ENCODE measurements at places on chromosomes 1 and 21.

- no peak for DNase-seq
These were observed 53.8 kb downstream of the LYPLAL1 start for GRCh38 chr1:219227360-219228057.

DNA sequence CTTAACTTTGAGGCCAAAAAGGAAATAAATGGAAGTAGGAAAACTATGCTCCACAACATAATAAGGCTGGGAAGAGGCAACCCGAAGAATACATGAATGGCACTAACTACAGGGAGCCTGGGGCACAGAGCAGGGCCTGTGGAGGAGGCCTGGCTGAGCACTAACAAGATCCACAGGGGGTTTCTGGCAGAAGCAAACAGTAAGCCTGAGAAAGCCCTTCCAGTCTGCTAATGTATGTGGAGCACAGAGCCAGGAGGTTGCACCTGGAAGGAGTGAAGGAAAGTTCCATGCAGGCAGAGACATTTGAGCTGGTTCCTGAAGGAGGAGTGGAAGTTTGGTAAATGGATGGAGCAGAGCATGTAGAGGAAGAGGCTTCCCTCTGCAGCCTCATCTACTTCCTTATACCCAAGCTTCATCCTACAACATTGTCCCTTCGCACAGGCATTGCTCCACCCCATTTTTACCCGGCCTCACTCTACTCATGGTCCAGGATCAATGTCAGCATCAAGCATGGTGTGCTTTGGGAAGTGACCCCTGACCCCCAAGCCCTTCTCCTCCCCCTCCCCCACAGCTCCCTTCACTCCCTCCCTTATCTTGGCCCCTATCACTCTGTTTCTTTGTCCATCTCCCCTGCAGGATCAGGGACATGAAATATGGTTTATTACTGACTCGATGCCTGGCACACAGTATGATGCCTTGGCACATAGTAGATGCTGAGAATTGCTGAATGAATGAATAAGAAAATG is 23.3 kb downstream of the SHISA4 start:
- no peak for DNase-seq

GRCh38 chr1:163056831-163057230 is 12.3 kb upstream of the RGS4 start:
- no peak for DNase-seq

DNA sequence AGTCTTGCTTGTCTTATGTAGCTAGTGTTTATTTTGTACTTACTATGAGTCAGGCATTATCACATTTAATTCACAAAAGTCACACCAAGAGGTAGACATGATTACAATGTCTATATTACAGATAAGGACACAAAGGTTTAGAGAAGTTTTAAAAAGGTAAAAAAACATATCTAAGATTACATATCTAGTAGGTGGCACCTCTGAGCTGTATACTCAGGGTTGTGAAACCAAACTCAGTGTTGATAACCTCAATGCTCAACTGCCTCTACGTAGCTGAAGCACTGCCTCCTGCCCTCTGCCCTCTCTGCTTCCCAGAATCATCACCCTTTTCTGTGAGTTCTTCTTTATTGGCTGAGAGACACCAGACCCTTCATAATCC is 431.3 kb downstream of the DISC1 start:
- DNase-seq = no peak

DNA sequence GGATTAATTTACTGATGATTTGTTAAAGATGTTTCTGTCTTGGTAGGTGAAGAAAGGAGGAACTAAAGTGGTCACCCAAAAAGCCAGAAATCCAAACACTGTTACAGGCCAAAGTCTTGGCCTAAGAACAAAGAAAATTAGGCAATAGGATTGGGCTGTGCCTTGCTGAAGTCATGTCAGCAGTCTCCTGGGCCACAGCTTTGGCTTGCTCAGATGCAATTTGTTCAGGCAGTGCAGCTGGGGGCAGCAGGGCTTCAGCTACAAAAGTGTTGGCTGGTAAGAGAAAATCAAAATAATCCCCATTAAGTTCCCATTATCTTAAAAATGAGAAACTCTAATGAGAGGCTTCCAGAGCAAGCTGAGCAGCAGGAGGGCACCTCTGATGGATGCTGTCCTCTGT is 14.0 kb upstream of the RAP1A start:
- no peak for DNase-seq

- no peak for DNase-seq
These were observed 67.1 kb upstream of the CAPZB start for GRCh38 chr1:19552291-19553010.

DNA sequence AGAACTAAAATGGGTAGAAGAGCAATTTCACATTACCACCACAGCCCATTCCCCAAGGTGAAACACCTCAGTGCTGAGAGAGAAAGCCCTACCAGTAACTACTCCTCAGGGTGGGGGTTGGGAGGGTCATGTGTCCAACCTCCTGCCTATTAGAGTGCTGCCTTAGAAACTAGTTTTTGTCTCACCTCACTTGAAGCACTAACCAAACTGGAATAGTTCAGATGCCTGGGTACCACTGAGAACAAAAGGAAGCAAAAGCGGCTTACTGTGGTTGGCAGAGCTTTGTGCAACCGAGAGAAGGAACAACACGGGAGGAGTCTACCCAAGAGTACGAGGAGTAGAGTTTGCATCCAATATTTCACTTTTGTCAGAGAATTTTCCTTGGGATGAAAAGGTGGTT is 1207.5 kb upstream of the ADGRL2 start:
- DNase-seq = no peak

DNA sequence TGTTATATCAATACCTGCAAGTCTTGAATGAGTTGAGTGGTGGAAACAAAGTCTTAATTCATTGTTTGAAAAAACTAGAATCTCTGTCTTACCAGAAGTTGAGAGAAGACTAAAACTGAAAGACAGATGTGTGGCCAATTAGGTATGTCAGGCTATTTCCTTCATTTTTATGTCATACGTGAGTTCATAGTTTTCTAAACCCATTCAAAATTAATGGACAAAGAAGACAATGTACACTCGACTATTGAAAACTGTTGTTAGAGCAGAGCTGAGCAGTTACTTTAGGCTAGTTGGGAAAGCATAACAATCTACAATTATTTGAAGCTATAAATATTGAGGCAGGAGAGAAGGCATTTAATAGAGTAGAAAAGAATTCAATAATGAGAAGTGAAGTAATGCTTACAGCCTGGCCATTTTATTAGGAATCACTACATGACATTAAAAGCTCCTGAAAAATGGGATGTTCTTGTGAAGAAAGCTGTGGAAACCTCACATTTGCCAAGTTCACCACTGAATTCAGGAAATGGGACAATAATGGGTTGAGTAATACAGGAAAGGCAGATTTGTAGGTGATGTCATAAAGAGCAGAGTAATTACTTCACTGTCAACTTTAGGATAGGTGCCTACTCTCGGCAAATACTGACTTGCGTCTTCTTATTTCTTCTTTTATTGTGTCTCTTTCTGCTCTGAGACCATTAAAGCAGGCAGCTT is 204.4 kb downstream of the PLA2G4A start:
- no peak for DNase-seq

DNA sequence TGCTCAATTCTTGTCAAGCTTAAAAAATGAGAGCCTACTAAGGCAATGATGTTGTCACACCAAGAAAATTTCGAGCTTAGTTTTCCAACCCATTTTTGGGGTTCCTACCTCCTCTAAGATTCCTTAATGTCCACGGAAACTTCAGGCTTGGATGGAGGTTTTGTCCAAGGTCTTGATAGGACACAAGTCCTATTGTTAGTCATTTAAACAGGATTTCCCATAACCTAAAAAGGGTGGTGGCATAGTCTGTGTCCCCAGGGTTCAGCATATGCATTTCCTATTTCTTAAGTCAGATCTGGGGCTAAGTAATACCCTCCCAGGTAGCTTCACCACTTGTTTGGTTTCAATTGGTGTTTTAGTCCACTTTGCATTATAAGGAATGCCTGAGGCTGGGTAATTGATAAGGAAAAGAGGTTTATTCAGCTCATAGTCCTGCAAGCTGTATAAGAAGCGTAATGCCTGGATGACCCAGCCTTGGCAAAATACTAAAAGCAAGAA is 10.9 kb upstream of the PADI2 start:
- DNase-seq = no peak

DNA sequence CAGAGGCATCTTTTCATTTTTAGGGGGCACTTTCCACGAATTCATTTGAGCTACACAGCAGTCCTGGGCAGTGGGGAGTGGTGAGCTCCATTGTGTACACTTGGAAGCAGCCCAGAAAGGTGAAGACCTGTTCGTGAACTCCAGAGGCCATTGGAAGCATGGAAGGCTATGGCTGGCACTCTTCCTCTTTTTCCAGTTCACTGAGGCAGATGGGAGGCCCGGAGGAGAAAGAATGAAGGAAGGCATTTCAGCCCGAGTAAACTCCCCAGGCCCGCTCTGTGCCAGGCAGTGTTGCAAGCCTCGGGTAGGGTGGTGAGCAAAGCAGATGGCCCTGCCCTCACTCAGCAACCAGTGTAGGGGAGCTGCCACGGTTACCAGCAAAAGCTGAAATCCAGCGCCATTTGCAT is 673 bp upstream of the DHCR24 start:
- no peak for DNase-seq

- peak; percentile 57 for DNase-seq
These were observed 100.8 kb downstream of the UCK2 start for GRCh38 chr1:165928075-165928731.

GRCh38 chr1:237172118-237172485 is 130.1 kb downstream of the RYR2 start:
- no peak for DNase-seq

- DNase-seq = peak; percentile 94
These were observed 549 bp downstream of the KDM4A start for GRCh38 chr1:43650310-43651085.

GRCh38 chr1:225428881-225429455 is 1.1 kb upstream of the LBR start:
- no peak for DNase-seq

DNA sequence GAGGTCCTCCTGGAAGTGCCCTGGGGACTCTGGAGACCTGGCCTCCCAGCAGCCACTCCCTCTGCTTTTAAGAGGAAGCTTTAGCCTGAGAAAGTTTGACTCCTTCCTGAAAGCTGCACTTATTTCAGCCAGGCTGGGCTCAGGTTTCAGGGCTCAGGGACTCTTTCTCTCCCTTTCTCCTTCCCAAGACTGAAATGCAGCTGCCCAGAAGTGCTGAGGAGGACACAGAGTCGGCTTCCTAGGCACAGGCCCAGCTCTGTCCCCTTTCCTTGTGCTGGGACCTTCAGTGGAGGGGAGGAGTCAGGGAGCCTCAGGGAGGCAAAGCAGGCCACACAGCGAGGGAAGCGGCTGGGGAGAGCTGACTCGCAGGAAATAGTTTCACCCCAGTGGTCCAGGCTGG is 137.3 kb downstream of the NAV1 start:
- no peak for DNase-seq

DNA sequence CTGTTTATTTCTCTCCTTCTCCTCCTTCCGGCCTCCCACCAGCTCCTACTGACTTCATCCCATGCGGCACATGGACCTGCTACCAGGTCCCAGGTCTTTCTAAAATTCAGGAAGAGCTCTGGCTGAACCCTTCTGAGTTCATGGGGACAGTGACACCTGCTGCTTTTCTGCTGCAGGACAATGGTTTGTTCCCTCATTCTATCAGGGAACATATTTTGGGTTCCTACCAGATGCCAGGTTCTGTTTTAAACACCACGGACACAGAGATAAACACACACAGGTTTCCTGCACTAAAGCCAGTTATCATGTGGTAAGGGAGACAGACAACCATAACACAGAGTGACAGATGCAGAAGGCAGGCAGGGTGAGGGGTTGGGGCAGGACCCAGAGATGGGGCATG is 114.0 kb upstream of the RAB4A start:
- DNase-seq = no peak

DNA sequence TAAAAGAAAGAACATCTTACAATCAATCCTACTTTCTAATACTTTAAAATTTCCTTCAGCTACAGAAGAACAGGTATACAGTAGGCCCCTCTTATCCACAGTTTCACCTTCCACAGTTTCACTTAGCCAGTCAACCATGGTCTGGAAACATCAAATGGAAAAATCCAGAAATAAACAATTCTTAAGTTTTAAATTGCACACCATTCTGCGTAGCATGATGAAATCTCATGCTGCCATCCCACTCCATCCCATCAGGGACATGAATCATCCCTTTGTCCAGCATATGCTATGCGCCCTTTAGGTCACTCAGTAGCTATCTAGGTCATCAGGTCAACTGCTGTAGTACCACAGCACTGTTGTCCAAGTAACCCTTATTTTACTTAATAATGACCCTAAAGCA is 67.7 kb downstream of the HSF2BP start:
- DNase-seq = no peak

DNA sequence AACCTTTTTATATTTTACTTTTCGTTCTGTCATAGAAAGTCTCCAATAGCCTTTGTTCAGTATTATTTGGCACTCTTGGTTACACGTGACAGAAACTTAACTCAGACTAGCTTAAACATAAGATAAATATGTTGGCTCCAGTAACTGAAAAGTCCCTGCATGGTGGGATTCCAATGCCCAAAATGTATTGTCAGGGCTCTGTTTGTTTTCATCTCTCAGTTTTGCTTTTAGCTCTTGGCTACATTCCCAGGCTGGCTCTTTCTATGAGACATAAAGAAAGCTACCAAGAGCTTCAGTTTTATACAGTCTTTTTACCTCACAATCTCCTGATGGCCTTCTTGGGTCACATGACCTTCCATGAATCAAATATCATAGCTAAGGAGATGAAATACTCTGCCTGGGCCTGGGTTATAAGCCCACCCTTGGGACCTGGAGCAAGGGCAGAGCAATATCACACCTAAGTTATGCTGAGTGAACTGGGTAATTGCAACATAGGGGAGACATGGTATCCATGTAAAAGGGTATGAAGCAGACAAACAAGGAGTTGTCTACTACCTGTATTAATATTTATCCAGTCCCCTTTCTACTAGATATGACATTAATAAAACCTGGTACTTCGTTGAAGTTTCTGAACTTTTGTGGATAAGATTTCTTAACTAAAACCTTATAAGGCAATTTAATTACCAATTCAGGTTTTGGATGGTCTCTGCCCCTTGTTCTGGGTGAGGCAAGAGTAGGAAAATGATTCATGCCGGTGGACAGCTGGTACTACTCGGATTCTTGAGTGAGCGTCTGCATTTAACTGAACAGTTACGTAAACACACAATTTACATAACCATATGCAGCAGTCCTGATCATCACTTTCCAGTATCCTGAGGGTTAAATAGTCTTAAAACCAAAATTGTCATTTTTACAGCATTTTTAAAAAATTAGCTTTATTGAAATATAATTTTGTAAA is 442.3 kb downstream of the GPATCH2 start:
- no peak for DNase-seq

DNA sequence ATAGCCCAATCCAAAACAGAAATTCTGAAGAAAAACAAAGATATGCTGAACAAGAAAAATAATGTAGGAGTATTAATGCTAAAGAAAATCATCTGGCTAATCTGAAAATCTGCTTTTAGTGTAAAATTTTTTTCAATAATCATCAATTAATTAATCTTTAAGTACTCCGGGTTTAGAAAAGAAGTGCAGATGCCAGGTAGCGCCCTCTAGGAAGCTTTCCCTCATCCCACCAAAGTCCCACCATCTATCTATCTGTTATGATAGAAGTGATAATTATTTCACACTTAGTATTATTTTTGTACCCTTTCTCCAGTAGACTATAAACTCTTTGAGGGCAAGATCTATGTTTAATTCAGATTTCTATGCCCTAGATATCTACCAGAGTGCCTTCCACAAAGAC is 240.3 kb downstream of the AKT3 start:
- no peak for DNase-seq

- DNase-seq = no peak
These were observed 2.1 kb downstream of the BACH1 start for GRCh38 chr21:29300807-29301138.

GRCh38 chr1:209732725-209733124 is 23.1 kb upstream of the TRAF3IP3 start:
- no peak for DNase-seq

GRCh38 chr1:206082831-206083695 is 30.1 kb downstream of the RHEX start:
- DNase-seq = no peak
